Activated CD4-positive, alpha-beta T cell treated with anti-CD3 and anti-CD28 coated beads, Interleukin-10, Interleukin-2, amounts not matched to agents 100 ng/mL and 50 ng/mL, durations not matched to agents 16 hours and 8 hours (primary cell): ENCODE measurements at places on chromosomes 2 and 18.

GRCh38 chr2:80687524-80687923, 383.0 kb upstream of the LRRTM1 start:
- DNase-seq, result no peak

DNA sequence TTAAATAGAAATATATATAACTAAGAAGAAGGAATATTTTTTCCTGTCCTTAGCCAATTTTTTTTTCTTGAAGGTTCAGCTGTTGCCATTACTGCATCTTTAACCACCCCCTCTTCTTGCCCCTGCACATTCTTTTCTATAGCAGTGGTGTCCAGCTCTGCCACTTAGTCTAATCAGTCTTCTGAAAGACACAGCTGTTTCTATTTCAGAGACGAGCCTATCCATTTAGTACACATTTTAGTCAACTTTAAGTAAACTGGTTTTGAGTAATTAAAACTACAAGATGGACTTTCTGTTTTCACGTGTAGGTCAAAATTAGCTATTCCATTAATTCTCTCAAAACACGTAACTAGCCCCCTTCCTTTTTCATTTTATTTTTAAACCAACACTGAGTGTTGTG, 21.0 kb downstream of the SPOPL start:
- no peak for DNase-seq

GRCh38 chr2:234669621-234670020, 172.7 kb upstream of the ARL4C start:
- DNase-seq, result no peak

GRCh38 chr2:128420131-128420530, 101.5 kb upstream of the HS6ST1 start:
- DNase-seq, result no peak

DNA sequence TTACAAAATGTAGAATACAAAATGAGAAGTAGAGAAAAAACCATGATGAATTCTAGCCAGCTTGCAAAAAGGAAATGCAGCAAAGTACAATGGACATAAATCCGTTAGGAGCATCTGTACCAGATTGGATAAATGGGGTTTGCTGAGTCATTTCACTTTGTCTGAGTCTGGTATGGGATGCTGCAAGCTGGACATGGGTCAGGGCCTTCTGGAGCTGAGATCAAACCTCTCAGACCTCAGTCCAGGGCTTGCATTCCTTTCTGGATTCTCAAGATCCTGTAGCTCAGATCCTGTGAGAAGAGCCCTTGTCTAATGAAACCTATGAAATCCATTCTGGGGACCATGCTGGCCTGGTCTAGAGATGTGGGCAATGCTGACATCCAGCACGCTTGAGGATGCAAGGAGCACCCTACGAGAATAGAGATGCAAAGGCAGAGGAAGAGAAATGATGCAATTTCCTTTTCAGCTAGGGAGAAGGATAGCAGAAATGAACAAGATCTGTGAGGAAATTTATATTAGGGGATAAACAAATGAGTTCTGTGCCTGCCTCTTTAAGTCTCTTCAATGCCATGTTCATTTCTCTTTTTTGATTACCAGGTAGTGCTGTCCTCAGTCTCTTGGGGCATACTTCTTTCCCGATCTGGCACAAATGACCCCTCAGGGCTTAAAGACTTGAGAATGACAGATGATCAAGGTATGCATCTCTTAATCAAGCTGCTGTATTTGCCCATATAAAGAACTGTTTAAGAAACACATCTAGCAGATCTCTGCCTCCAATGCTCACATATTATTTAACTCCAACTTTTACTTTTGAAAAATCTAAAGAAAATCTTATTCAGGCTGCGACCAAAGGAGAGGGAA, 230.4 kb downstream of the MEIS1 start:
- no peak for DNase-seq

- DNase-seq, result no peak
Measured at GRCh38 chr2:76870011-76870410, 652.2 kb downstream of the LRRTM4 start.

DNA sequence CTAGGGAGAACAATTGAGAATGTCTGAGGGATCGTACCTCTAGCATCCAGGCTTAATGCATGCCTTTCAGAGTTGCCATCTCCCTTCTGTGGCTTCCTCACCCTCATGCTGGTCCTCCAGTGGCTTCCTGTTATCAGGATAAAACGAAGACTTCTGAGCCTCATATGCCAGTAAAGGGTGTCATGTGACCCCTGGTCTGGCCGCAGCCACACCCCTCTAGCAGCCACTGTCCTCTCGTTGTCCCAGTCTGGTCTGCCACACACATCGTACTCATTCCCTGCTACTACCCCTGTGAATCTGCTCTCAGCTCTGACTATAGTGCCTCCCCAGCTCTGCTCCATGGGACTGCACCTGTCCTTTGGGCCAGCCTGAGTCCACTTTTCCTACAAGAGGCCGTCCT, 62.6 kb upstream of the TMEM177 start:
- DNase-seq, result no peak
